Activated T-helper 1 cell treated with anti-CD3 and anti-CD28 coated beads, Interleukin-12 subunit alpha, Interleukin-12 subunit beta, Interleukin-2, Interleukin-4 antibody, amounts not matched to agents 30 ng/mL and 10 ng/mL and 1 ng/mL, durations not matched to agents 14 hours and 24 hours and 36 hours (primary cell): ENCODE measurements at places on chromosomes 1 and 21.

DNA sequence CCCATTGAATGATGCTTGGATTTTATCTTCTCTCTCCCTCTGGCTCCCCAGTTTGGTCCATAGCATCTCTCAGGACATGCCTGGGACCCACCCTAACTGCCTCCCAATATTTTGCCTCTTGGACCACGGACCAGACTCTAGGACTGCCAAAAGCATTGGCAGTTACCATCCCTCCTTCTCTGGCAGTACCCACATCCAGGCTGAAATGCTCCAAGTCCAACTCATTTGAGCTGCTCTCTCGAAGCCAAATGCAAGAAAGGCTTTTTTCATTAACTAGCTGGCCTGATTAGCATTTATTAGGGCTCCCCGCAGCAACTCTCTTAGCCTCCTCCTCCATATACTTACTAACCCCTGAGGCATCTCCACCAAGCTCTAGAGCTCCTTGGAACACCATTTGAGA, 140.0 kb upstream of the GRIK3 start:
- no peak overlapping the region for H3K4me3 ChIP-seq
- H3K4me1 ChIP-seq = no peaks in the 10 kb centered on the region
- no peak for DNase-seq

GRCh38 chr1:56410405-56410804, 169.0 kb downstream of the PLPP3 start:
- no peaks in the 10 kb centered on the region for H3K4me1 ChIP-seq
- H3K36me3 ChIP-seq = no peaks in the 10 kb centered on the region
- H3K27me3 ChIP-seq = no peaks in the 10 kb centered on the region
- no peak overlapping the region for H3K4me3 ChIP-seq
- H3K27ac ChIP-seq = no peak overlapping the region

GRCh38 chr1:9481048-9481447, 58.2 kb upstream of the SLC25A33 start:
- no peak overlapping the region for H3K4me3 ChIP-seq
- H3K4me1 ChIP-seq = no peaks in the 10 kb centered on the region
- H3K27ac ChIP-seq = no peak overlapping the region
- H3K27me3 ChIP-seq = peaks cover 23% of the 10 kb centered on the region
- no peak for DNase-seq
- no peaks in the 10 kb centered on the region for H3K36me3 ChIP-seq

DNA sequence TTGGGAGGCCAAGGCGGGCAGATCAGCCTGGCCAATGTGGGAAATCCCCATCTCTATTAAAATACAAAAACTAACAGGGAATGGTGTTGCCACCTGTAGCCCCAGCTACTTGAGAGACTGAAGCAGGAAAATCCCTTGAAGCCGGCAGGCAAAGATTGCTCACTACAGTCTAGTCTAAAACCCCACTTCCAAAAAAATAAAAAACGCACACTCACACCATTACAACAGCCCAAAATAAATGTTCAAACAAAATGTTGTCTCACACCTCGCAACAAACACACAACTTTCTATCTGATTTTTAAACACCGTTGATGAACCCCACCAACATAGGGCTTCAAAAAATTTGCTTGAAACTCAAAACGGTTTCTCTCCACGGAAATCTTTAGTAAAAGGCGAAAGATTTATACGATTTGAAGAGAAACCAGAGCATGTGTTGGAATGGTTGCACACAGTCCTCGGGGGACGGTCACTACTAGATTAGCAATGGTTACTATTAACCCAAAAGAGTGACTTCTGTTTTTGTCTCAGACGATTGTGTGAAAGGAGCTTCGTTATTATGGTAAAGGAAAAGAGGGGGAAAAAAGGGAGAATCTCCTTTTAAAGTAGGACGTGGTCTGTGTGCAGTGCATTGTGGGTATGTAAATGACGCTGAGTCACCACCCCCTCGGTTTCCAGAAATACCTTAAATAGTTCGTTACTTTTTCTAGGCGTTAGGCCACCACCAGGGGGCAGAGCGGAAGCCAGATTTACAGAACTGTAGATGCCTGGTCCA, at the start of gene RNU5D-1:
TSS of gene RNU5D-1 (minus strand) at position 430 of the 772 bp plus-strand sequence.
- peak within 1 kb of the TSS; percentile 100 for H3K27ac ChIP-seq
- H3K36me3 ChIP-seq = no peaks in the 10 kb centered on the region
- H3K27me3 ChIP-seq = peaks cover 3% of the 10 kb centered on the region
- peak within 1 kb of the TSS; percentile 60 for H3K4me3 ChIP-seq
- DNase-seq = peak; percentile 87

DNA sequence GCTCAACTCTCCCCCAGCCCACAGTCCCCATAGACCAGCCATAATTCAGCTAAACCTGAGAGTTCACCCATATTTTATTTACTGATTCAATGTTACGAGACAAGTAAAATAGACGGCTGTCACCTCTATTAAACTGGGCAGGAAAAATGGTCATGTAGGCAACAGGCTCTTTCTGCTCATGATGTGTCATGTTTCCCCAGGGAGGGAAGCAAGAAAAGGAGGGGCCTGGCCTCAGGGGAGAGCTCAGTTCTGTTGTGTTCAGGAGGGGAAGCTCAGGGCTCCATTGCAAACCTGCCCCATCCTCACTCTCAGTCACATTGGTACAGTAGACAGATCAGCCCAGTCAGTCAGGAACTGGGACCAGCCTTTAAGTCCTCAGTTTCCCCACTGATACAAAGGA, 12.8 kb downstream of the GRIK3 start:
- no peak overlapping the region for H3K4me3 ChIP-seq
- H3K27me3 ChIP-seq = peaks cover 2% of the 10 kb centered on the region
- H3K4me1 ChIP-seq = no peaks in the 10 kb centered on the region
- no peak for DNase-seq

- H3K27me3 ChIP-seq = no peaks in the 10 kb centered on the region
- H3K4me1 ChIP-seq = peaks cover 43% of the 10 kb centered on the region
- H3K36me3 ChIP-seq = peaks cover 19% of the 10 kb centered on the region
- H3K4me3 ChIP-seq = no peak overlapping the region
- no peak overlapping the region for H3K27ac ChIP-seq
These were observed 74.9 kb downstream of the SLC66A1 start for GRCh38 chr1:19387045-19387467.

GRCh38 chr1:228392111-228392936, 14.3 kb downstream of the TRIM11 start:
- H3K27ac ChIP-seq = no peak overlapping the region
- no peak overlapping the region for H3K4me3 ChIP-seq
- no peaks in the 10 kb centered on the region for H3K4me1 ChIP-seq
- peaks cover 3% of the 10 kb centered on the region for H3K27me3 ChIP-seq
- peaks cover 25% of the 10 kb centered on the region for H3K36me3 ChIP-seq

DNA sequence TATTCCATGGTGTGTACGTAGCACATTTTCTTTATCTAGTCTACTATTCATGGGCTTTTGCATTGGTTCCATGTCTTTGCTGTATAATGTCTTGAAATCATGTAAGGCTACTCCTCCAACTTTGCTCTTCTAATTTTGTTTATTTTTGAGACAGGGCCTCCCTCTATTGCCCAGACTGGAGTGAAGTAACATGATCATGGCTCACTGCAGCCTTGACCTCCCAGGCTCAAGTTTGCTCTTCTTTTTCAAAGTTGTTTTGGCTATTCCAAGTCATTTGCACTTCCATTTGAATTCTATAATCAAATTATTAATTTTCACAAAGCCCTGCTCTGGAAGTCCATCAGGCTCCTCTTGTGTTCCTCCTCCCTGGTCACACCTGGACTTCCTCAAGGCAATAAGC, 90.2 kb upstream of the SGIP1 start:
- no peak overlapping the region for H3K4me3 ChIP-seq
- H3K36me3 ChIP-seq = no peaks in the 10 kb centered on the region

- H3K27ac ChIP-seq = no peak overlapping the region
- peaks cover 43% of the 10 kb centered on the region for H3K4me1 ChIP-seq
- no peaks in the 10 kb centered on the region for H3K36me3 ChIP-seq
- no peaks in the 10 kb centered on the region for H3K27me3 ChIP-seq
- H3K4me3 ChIP-seq = no peak overlapping the region
These were observed 23.3 kb upstream of the PTGFRN start for GRCh38 chr1:116886291-116886878.

- peaks cover 9% of the 10 kb centered on the region for H3K4me1 ChIP-seq
- H3K36me3 ChIP-seq = peaks cover 11% of the 10 kb centered on the region
- no peaks in the 10 kb centered on the region for H3K27me3 ChIP-seq
- no peak overlapping the region for H3K27ac ChIP-seq
- no peak for DNase-seq
These were observed 3.0 kb downstream of the FBXO44 start for GRCh38 chr1:11657654-11658053.

- no peaks in the 10 kb centered on the region for H3K36me3 ChIP-seq
- H3K27ac ChIP-seq = no peak overlapping the region
- peaks cover 7% of the 10 kb centered on the region for H3K27me3 ChIP-seq
- no peak for DNase-seq
- H3K4me3 ChIP-seq = no peak overlapping the region
These were observed 19.2 kb upstream of the DEPDC1 start for GRCh38 chr1:68516066-68516465.

DNA sequence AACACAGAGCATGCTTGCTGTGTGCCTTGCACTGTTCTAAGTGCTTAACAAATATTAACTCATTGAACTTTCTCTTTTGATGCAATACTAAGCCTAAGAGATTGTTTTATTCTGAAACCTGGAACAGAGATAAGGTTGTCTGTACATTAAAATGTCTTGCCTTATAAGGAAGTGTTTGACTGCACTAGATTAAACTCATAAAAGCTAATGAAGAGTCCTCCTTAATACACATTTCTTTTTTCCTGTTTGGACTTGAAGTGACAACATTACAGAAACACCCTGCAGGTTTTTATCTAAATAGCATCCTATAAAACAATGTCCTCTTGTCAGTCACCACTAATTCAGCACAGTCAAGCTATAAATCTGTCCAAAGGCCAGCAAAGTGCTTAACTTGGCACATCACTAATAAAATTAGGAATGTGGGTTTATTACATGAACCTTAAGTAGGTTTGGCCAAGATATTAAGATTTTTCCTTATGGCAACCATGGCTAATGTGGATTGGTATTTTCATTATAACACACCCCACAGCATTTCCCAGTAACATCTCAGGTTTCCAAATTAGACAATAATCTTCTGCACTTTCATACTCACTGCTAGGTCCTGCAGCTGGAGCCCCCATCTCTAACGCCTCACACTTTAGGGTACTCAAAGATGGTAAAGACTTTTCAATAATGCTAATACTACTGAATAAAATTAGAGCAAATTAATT, 389.7 kb downstream of the LMO4 start:
- no peak for DNase-seq
- H3K27ac ChIP-seq = no peak overlapping the region

GRCh38 chr1:17119076-17119772, at the start of gene PADI2:
TSS of gene PADI2 (minus strand) at chr1:17119451. CDS start at chr1:17119371, 80 bp downstream.
- no peaks in the 10 kb centered on the region for H3K4me1 ChIP-seq
- H3K4me3 ChIP-seq = no peak within 1 kb of the TSS
- peak; percentile 28 for DNase-seq
- H3K27ac ChIP-seq = no peak within 1 kb of the TSS
- no peaks in the 10 kb centered on the region for H3K36me3 ChIP-seq

- no peaks in the 10 kb centered on the region for H3K36me3 ChIP-seq
- no peaks in the 10 kb centered on the region for H3K27me3 ChIP-seq
- DNase-seq = no peak
These were observed 353.4 kb upstream of the NEGR1 start for GRCh38 chr1:72635719-72636118.

DNA sequence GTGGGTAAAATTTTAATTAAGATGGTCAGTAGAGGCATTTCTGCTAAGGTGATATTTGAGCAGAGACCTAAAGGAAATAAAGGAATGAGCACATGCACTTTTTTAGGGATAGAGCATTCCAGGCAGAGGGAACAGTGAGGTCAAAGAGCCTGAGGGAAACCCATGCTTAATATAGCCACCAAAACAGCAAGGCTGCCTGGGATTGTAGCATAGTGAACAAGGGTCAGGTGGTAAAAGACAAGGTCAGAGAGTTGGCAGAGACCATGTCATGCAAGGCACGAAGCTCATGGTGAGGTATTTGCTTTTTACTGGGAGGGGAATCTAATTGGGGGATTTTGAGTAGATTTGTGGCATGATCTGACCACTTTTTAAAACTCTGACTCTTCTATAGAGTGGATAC, 344.6 kb upstream of the LRRC7 start:
- H3K27me3 ChIP-seq = no peaks in the 10 kb centered on the region
- H3K36me3 ChIP-seq = no peaks in the 10 kb centered on the region
- no peak overlapping the region for H3K27ac ChIP-seq

DNA sequence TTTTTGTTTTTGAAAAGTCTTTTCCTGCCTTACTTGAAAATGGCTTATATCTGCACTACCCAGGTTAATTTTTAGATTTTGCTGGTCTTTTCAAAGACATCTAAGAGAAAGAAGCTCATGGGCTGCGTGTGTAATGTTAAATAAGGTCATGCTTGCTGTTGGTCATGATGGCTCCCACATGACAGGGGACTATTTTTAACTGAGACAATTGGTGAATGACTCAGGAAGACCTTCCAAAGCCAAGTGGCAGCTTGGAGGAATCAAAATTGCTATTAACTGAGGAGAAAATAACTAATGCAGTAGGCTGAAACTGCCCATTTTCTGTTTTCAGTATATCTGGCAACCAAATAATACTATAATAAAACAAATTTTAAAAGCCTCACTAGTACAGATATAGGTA, 117.1 kb upstream of the SPAG17 start:
- DNase-seq = no peak
- no peaks in the 10 kb centered on the region for H3K4me1 ChIP-seq
- no peak overlapping the region for H3K27ac ChIP-seq
- no peak overlapping the region for H3K4me3 ChIP-seq
- H3K27me3 ChIP-seq = no peaks in the 10 kb centered on the region
- no peaks in the 10 kb centered on the region for H3K36me3 ChIP-seq

- DNase-seq = no peak
- no peak overlapping the region for H3K27ac ChIP-seq
- no peak overlapping the region for H3K4me3 ChIP-seq
- H3K36me3 ChIP-seq = no peaks in the 10 kb centered on the region
- no peaks in the 10 kb centered on the region for H3K27me3 ChIP-seq
- H3K4me1 ChIP-seq = peaks cover 26% of the 10 kb centered on the region
These were observed 228.3 kb downstream of the ST6GALNAC3 start for GRCh38 chr1:76302711-76303339.

DNA sequence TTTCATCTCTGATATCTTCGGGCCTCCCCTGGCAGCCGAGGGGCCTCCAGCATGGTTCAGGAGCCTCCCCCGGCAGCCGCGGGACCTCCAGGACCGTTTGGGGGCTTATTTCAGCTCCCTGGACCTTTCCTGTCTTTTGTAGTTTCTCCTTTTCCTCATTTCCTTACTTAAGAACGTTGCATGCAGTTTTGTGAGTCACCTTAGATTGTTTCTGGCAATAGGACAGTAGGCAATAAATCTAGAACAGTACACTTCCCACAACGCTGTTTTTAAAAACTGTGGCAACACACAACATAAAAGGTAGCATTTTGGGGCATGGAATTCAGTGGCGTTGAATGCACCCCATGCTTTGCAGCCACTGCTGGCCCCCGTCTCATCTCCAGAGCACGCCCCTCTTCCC, 24.4 kb downstream of the FAAP20 start:
- no peak for DNase-seq
- H3K4me3 ChIP-seq = no peak overlapping the region
- no peaks in the 10 kb centered on the region for H3K4me1 ChIP-seq
- no peaks in the 10 kb centered on the region for H3K27me3 ChIP-seq

DNA sequence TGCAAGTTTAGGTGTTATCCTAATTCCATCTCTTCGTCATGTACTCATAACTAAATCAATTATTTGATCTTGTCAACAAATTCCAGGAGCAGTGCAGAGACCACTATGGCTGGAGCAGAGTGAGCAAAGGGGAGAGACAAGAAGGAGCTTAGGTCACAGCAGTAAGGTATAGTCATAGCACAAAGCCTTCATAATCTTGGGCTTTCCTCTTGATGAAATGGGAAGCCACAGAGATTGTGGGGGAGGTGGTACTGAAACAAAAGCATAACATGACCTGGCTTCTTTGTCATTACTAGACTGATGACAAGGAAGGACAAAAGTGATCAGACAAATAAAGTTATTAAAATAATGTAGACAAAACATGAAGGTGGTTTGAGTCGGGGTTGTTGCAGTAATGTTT, 60.1 kb upstream of the PTGS2 start:
- H3K27ac ChIP-seq = peak overlapping the region; percentile 50
- no peak overlapping the region for H3K4me3 ChIP-seq
- no peak for DNase-seq
- peaks cover 2% of the 10 kb centered on the region for H3K27me3 ChIP-seq
